Cerebellar nuclear complex (tissue), 1 donor: ENCODE measurements at places on chromosomes 1 and 21.

- no peak for DNase-seq
These were observed 17.4 kb downstream of the CCSAP start for GRCh38 chr1:229325401-229325800.

GRCh38 chr21:45288441-45288841, 746 bp upstream of the POFUT2 start:
- no peak for DNase-seq

DNA sequence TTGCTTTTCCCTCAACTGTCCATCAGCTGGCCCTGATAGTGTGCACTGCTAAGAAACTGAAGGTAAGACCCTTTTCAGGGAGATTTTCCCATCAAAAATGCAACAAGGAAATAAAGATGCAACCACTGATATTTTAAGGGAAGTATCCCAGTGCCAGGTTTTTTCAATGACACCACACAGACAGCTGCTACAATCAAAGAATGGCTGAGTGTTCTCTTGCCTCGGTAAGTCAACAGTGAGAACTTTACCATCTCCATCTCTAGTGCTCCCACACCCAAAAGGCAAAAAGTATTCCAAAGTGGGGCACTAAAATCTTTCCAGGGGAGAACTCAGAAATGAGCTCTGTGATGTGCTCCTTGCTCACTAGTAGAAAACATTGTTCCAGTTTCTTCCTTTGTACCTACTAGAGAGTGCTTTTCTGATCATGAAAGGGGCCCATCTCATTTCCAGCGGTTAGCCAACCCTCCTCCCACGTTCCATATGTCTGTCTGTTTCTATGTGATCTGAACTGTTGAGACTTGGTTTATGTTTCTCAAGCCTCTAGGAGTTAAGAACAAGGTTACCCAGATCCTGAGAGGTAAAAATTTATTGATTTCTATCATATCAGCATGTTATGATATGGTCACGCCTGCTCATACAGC, 67.6 kb upstream of the NEK2 start:
- DNase-seq, result no peak

DNA sequence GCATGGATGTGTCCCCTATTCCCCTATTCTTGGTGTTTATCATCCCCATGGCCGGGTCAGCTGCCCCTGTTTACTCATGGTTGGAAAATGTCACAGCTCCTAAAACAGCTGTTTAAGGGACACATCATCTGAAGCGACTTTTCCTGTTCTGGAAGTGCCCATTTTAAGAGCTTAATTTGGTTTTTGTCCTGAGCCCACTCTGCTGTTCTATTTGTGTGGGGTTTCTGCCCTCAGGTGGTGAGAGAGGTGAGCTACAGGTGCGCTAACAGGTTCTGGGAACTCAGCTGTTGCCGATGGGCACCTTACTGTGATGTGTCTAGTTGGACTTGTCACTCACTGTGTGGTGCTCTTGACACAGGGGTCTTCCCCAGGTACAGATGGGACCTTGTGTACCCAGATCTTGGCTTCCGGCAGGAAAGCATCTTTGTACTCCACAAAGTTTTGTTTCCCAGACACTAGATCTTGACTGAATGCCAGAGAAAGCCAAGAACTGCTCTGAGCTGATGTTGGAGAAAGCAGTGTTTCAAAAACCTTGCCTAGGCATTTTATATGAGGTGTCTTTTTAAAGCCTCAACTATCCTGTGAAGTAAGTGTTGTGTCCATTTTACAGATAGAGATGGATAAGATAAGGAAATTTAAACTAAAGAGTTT, 59.0 kb upstream of the CD1D start:
- no peak for DNase-seq

DNA sequence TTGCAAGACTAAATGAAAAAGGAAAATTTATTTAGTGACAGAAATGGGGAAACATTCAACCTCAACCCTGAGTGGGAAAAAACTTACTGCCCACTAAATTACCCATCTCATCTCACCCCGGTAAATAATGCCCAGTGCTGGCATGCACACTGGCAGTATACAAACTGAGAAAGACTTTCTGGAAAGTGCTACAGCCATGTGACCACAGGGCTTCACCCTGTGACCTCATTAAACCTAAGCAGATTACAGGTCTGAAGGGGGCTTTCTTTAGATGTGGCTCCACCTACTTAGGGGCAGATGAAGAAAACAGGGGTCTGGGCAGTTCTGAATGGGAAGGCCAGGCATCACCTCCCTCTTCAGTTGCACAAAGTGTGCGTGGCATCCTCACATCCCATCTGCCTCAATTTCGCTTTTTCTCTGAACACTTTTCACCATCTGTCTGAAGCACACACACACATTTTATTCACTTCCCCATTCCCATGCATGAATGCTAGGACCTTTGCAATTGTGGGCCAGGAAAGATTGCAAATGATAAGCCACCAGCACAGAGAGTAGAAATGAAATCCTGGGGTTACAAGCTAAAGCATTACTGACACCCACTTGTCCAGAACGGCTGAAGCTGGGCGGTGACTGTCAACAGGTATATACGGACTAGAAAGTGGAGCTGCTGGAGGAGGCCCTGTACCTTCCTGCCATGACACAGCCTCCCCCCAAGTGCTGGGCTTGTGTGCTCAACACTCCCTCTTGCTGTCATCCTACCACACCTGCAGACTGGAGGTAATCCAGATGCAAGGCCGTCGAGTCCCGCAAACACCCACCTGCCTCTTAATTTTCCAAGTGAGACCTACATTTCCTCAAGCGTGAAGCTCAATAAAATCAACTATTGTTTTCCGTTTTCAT, 2.7 kb downstream of the NADK start:
- DNase-seq, result no peak

DNA sequence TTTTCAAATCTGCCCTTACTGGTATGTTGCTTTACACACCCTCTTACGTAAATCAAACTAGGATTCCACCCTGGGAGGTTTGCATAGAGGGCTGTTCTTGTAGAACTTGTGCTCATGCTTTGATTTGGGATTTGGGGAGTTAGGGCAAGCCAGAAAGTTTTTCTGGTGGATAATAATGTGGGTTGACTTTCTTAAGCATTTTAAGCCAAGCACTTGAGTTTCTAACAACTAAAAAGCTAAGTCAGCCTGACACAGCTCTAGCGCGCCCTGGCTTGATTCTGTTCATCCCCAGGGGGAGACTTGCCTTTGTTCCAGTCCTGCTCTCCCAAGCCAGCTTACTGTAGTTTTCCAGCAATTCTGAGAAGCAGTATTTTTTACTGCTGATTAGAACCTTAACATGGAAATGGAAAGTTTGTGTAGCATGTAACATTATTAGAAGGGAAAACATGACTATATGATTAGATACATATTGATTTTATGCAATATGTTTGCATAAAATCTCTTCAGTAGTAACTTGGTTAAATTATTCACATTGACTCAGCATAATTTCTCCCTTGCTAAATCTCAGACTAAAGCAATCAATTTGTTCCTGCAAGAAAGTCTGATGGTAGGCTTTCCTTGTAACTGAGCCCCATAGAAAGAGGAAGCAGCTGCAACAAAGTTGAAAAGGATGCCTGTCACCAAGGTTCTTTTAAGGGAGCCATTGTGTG, 11.0 kb upstream of the PGD start:
- no peak for DNase-seq

- no peak for DNase-seq
These were observed 2.2 kb downstream of the MTARC1 start for GRCh38 chr1:220788900-220789299.

DNA sequence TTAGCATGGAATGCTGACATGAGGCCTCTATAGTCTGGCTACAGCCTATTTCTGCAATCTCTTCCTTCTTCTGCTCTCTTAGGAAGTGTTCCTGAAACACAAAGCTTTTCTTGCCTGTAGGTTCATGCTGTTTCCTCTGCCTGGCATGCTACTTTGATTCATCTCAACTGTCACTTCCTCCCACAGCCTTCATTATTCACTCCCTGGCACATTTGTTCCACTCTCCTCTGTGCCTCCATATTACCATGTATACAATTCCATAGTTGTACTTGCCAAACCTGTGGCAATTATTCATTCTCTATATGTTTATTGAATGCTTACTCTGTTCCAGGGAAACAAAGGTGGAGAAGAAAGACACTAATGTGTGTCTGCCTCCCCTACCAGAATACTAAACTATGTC, 210.2 kb downstream of the LRRC7 start:
- no peak for DNase-seq

DNA sequence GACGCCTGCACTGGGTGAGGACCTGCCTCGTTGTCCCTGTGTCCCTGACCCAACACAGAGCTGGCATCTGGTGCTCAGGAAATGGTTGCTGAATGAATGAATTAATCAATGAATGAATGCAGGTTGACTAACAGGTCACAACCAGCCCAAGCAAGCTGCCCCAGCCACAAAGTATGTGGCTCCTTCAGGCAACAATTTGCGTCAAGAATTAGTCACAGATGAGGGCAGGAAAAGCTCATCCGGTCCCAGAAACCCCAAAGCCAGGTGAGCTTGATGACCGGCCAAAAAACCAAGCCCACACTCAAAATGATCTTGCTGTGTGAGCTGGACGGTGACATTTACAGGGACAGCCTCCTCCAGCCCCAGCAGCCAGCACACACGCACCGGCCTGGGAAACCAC, 40.6 kb upstream of the GPR153 start:
- DNase-seq, result no peak

- no peak for DNase-seq
These were observed 21.9 kb upstream of the ALDH4A1 start for GRCh38 chr1:18924221-18924691.

DNA sequence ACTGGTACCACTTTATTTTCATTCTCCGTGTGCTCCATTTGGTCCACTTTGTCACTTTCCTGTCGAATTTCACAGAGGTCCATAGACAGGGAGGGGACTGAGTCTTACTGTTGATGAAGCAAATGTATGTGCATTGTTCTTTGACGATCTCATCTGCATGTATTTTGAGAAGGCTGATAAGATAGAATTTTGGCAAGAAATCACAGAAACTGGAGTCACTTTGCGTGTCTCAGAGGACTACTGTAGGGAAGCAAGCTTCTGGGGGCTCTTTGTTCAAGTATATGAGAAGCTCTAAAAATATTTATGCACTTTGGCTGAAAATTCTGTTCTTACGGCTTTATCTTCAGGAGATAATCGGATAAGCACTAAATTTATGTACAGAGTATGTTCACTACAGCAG, 78.1 kb downstream of the PCBP3 start:
- no peak for DNase-seq

DNA sequence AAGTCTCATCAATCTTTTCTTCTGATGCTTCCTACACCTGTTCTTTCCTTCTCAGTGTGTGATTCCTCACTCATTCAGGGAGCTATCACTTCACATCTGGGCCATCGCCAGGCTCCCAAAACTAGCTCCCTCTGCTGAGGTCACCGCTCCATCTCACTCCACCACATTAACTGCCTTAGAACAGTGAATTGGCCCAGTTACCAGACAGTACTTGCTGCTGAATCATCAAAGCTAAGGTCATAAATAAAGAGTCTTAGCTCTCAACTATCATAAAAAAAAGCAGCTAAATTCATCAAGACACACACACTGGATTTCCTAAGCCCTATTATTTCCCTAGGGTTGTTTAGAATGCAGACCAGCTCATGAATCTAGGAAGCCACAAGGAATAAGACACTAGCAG, 18.8 kb upstream of the SRM start:
- no peak for DNase-seq

GRCh38 chr1:100538913-100539835, 1.2 kb downstream of the GPR88 start:
- DNase-seq, result no peak

- DNase-seq, result no peak
These were observed at the start of gene KIF17 for GRCh38 chr1:20717452-20718342. Gene KIF17 (minus strand): TSS chr1:20718007. CDS start chr1:20717706, 301 bp downstream.

GRCh38 chr21:46161633-46162592, 6.5 kb upstream of the FTCD start:
- no peak for DNase-seq

- no peak for DNase-seq
These were observed 43.5 kb downstream of the FBXO2 start for GRCh38 chr1:11610629-11611180.

GRCh38 chr21:16198546-16198945, 468.8 kb downstream of the USP25 start:
- DNase-seq, result no peak

DNA sequence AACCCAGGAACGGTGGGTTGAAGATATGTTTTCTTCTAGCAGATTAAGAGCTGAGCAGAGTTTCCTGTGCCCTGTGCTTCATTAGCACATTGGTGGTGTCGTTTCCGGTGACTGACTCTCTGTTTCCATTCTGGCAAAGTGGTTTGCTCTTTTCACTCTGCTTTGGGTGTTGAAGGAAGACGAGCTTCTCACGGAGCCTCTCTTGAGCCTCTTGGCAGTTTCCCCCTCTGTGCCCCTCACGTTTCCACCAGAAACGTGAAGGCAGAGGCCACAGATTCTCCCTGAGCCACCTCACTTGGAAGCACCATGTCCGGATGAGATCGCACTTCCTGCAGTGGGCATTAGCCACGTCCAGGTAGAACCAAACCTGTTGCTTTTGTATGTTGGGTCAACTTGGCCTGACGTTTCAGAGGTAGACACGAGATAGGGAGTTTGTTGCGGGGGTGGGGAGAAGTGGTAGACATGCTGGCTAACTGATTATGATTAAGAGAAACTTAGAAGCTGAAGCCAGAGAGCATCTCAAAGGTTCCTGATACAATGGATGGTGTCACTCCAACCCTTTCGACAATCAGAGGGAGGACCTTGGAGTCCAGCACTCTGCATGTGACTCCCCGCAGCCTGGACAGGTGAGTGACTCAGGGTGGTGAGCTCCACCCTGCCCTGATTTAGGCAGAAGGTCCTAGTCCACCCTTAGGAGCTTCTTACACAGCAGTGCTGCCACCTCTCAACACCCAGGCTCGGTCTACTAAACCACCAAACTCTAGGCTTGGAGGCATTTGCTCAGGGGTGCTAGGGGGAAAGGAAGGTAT, at the start of gene LAX1:
Gene LAX1, plus strand, starts transcription at position 155 of the 809 bp plus-strand sequence. Its CDS starts 383 bp downstream, at position 538.
- DNase-seq, result no peak

DNA sequence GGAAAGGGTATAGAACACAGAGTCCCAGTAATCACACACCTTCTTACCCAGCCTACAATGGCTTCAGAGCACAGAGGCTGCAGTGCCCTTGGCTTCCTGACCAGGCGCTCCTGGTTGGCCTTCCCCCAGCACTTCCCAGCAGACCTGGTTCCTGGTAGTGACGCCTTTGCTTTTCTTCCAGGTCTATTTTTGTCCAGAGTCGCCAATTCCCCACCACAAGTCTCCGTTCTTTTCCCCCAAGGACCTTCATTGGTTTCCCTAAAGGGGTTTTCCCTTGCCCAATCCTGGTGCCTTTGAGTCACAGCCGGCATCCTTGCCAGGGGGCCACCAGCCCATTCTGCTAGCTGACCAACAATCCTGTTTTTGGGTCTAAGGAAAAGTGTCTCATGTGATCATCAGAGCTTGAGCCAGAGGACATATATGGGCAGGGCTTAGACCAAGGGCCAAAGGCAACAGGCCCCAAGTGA, 84.8 kb downstream of the KCNJ15 start:
- no peak for DNase-seq

DNA sequence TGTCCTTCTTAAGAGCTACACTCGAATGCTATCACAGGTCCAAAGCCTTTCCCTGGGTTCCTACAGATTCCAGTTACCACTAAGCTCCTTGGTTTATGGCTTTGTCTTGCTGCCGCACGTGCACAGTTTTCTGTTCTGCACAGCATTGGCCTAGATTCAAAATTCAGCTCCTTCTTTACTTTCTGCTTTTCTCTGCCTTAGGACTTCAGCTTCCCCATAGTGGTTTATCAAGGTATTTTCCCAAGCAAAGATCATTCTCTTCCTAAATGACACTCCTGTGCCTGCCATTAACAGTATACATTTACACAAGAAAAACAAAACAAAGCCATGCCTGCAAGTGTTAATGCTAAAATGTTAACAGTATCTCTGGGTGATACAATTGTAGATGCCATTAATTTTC, 41.8 kb downstream of the PTPRU start:
- no peak for DNase-seq

- DNase-seq, result no peak
These were observed 9.3 kb upstream of the ST6GALNAC5 start for GRCh38 chr1:76857973-76858372.
